ENCODE measurements at places on chromosomes 1 and 21.

GRCh38 chr1:158020259-158020885, 26.9 kb downstream of the KIRREL1 start:
- peak; percentile 47 for DNase-seq

- DNase-seq, result no peak
These were observed 140.8 kb upstream of the NBPF11 start for GRCh38 chr1:148292915-148293314.

GRCh38 chr1:219794085-219794743, 134.1 kb downstream of the SLC30A10 start:
- DNase-seq, result no peak

GRCh38 chr1:110604586-110605148, 1.5 kb downstream of the KCNA2 start:
- no peak for DNase-seq

DNA sequence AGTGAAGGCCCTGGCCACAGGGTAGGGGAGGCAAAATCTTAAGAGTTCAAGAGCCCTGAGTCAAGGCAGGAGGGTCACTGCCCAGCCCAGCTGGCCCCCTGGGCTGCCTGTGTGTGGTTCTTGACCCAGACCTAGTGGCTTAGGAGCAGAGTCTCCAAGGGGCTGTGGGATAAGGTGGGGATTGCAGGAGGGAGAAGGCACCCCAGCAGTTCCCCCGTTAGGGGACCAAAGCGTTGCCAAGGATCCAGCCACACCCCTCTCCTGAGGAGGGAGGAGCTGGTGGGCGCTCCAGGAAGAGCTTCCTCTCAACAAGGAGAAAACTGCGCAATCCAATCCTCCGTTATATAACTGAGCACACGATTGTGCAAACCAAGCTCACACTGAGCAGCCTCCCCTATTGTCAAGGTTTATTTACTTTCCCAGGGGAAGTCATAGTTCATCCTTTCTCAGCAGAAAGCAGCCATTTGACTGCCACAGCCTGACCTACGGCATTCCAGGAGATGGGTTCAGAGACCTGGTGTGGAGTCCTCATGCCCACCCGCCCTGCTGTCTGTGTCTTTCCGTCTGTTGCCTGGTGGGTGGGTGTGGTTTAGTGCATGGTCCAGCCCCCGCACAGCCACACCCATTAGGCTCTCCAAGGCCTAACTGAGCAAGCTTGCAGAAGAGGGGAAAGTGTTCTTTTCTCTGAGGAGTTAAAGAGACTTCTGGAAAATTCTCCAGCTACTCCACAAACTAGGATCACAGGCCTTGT, 3.5 kb downstream of the EPHX1 start:
- peak; percentile 13 for DNase-seq

- DNase-seq, result no peak
These were observed 19.4 kb downstream of the CTXND2 start for GRCh38 chr1:150906329-150906728.

- no peak for DNase-seq
These were observed 253.0 kb downstream of the FGGY start for GRCh38 chr1:59549903-59550302.

- no peak for DNase-seq
These were observed 111.0 kb downstream of the PDE9A start for GRCh38 chr21:42764443-42764760.

- no peak for DNase-seq
These were observed 59.7 kb downstream of the MRPL37 start for GRCh38 chr1:54259546-54260140.

DNA sequence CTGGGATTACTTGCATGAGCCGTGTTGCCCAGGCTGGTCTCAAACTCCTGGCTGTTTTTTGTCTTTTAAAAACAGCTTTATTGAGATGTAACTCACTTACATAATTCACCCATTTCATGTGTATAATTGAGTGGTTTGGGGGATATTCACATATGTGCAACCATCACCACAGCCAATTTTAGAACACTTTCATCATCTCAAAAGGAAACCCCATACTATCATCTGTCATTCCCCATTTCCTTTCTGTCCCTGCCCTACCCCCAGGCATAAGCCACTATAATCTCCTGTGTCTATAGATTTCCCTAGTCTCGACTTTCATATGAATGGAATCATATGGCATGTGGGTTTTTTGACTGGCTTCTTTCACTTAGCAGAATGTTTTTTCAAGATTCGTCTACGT, 43.3 kb downstream of the GPR137B start:
- DNase-seq, result no peak
